NCI-H1694 treated with DMSO at 0.1 percent for 48 hours (cell line): ENCODE measurements at places on chromosomes 12 and 14.

GRCh38 chr12:48985475-48985897, 7.4 kb downstream of the WNT1 start:
- no peak for DNase-seq

DNA sequence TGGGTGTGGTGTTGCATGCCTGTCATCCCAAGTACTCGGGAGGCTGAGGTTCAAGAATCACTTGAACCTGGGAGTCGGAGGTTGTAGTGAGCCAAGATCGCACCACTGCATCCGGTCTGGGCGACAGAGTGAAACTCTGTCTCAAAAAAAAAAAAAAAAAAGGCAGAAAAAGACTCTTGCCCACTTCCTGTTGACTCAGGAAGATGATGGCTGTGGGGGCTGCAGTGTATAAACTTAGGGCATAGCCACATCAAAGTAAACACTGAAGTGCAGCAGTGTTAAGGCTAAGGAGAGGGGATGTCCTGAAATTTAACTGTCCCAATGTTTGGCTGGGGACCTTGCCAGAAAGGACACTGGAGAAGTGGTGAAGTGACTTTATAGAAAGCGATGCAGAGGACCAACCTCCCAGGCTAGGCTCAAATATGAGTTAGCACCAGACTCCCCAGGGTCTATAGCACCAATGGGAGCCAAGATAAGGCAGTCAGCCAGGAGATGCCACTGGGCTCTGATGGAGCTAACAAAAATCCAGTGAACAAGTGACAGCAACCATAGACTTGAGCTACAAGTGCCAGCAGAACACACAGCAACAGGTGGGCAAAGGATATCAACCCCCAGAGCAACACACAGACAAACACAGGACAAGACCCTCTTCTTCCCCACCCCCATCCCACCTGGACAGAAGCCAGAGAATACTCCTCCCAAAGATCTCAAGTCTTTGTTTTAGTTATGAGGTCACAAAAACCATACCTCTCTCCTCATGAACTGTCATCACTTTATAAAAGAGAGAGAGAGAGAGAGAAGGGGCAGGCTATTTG, 28.0 kb downstream of the NELL2 start:
- DNase-seq = no peak

- DNase-seq = no peak
Measured at GRCh38 chr12:74499192-74499591, 38.4 kb upstream of the ATXN7L3B start.

DNA sequence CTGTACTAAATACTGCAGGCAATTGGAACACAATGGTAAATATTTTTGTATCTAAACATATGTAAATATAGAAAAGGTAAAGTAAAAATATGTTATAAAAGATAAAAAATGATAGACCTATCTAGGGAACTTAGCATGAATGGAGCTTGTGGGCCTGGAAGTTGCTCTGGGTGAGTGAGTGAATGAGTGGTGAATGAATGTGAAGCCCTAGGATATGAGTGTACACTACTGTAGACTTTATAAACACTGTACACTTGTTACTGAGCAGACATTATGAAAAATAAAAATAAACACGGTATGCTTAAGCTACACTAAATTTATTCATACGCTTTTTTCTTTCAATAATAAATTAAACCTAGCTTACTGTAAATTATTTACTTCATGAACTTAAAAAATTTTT, 7.8 kb downstream of the FNTB start:
- no peak for DNase-seq

DNA sequence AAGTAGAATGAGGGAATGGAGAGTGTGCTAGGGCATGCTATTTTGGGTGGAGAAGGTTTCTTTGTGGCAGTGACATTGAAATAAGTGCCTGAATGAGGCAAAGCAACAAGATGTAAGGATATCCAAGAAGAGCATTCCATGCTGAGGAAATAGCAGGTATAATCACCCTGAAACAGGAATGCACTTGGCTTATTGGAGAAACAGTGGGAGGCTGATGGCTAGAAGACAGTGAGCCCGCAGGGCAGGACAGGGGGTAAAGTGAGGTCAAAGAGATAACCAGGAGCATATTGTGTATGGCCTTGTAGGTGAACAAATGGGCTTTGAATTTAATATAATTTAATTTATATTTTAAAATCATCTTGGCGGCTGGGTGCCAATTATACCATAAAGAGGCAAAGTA, 877.0 kb downstream of the DIO2 start:
- DNase-seq = no peak

GRCh38 chr12:110002676-110003515, 3.7 kb downstream of the ANKRD13A start:
- no peak for DNase-seq

GRCh38 chr12:106114447-106115068, 24.2 kb downstream of the NUAK1 start:
- DNase-seq = no peak

GRCh38 chr12:77179515-77179914, 114.1 kb upstream of the E2F7 start:
- no peak for DNase-seq

DNA sequence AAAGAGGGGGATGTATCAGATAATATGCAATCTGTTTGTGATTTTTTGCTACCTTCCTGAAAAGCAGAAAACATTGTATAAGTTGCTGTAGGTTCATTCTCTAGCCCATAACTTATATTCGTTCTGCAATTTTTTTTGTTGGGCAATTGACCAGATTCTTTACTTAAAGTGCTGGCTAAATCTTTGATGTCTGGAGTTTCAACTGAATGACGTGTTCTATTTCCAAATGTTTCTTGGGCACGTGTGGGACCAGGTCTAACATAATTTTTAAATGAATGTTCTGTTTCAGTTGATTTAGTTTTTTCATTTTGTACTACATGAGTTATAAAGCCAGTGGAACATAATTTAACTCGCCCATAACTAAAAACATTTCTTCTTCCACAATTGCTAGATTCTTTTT, 3.8 kb downstream of the MLH3 start:
- DNase-seq = no peak
